ENCODE measurements at places on chromosomes 3 and 15.
A peak's percentile ranks its signal among the peaks of the same experiment; 100 is the strongest.

- no peak for DNase-seq
Observed at GRCh38 chr3:102189541-102189940, 245.3 kb upstream of the ZPLD1 start.

GRCh38 chr15:100276506-100276905, 65.3 kb downstream of the ADAMTS17 start:
- no peak for DNase-seq

GRCh38 chr3:72154391-72155335, 369.7 kb upstream of the PROK2 start:
- no peak for DNase-seq

DNA sequence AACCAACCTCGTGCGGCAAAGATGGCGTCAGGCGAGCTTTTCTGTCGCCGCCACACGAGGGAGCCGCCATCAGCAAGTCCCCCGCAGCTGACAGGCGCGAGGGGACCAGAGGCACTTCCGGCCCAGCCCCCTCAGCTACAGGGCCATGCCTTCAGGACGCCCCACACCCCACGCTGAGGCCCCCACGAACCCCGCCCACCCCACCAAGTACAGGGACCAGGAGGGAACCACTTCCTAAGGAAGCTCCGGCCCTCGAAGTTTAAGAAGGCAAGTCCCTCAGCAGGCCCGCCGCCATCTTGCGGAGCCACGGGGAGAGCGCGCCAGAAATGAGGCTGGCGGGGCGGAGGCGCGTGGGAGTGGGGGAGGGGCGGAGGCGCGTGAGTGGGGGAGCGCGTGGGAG, 790 bp downstream of the DAZL start:
- no peak for DNase-seq

DNA sequence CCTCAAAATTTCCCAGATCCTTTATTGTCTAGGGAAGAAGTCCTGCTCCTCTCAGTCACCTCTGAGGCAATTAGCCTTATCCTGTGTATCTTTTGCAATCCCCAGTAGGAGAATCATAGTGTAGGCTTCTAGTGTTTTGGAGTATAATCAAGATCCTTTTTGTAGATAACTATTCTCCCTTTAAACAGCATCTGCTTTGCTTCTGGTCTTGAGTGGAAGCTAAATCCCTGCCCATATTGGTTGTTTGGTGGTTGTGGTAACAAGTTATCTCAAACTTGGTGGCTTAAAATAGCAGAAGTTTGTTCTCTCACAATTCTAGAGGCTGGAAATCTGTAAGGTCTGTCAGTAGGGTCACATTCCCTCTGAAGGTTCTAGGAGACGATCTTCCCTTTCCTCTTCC, 217.5 kb upstream of the RASGRP1 start:
- DNase-seq = no peak

DNA sequence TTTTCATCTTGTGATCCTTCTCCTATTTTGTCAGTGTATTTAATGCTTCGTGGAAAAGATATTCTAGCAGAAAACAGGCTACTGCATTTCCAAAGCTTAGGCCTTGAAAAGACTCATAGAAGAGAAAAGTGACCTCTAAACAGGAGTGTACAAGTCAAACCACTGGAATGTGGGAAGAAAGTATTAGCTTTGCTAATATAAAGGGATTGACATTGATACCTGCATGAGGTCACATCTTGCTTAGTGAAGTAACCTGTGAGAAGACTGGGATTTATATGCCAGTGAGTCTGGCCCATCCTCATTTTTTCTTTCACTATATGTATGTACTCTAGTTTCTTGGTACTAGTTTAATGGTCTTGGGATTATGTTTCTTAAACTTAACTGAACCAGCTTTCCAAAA, 132.9 kb upstream of the TMC3 start:
- no peak for DNase-seq

- no peak for DNase-seq
Observed at GRCh38 chr3:149579838-149580542, 77.8 kb downstream of the WWTR1 start.

- no peak for DNase-seq
Observed at GRCh38 chr3:25885544-25885943, 95.7 kb downstream of the OXSM start.

GRCh38 chr3:191492601-191493000, 31.6 kb downstream of the PYDC2 start:
- no peak for DNase-seq

DNA sequence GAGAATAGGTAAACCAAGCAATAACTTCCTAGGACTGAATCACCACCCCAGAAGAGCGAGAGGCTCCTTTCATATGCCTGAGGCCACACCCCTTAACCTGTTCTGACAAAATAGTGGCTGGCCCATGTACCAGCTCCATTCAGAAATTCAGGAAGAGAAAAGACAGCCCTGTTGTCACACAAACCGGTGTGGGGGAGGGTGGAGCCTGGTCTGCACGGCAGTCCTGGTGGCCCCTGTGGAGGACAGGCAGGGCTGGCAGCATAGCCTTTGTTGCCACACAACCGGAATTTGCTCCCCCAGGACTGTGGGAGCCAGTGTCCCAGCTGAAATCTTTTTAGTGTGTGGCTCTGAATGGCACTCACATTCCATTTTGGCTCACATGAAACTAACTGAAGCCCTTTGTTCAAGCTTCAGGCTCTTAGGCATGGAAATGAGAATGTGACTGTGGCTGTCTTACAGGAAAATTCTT, 23.8 kb downstream of the RLBP1 start:
- DNase-seq = no peak

DNA sequence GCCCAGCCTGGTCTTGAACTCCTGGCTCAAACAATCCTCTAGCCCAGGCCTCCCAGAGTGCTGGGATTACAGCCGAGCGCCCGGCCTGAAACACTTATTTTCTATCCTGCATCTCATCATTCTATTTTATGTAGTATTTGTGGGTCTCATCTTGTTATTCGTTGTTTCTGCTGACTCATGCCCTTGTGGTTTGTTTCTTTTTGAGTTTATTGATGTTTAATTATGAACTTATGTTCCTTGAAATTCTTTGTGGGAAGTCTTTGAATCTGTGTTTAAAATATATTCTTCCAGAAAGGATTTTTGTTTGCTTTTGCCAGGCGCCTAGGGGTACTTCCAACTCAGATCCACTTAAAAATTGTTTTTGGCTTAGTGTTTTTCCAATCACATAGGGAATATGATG, 78.3 kb upstream of the C15orf39 start:
- no peak for DNase-seq

GRCh38 chr3:157098823-157099185, 61.1 kb downstream of the CCNL1 start:
- DNase-seq = no peak

- DNase-seq = no peak
Observed at GRCh38 chr3:49470714-49471420, 800 bp downstream of the DAG1 start.

DNA sequence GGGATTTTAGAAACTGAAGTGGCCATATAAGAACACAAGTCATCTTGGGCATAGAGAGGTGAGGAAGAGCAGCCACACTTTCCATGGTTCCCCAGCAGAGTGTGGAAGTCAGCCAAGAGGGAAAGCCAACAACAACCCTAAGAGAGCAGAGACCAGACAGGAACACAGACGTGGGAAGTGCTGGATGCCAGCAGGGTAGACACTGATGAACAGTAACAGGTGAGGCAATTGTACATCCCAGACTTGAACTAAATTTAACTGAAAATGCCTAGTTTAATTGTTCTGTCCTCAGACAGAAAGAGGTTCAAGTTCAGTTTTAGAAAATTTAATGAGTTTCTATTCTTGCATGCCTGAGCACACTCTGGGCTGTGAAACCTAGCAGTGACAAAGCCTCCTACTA, 212.1 kb downstream of the ATP8B4 start:
- no peak for DNase-seq

DNA sequence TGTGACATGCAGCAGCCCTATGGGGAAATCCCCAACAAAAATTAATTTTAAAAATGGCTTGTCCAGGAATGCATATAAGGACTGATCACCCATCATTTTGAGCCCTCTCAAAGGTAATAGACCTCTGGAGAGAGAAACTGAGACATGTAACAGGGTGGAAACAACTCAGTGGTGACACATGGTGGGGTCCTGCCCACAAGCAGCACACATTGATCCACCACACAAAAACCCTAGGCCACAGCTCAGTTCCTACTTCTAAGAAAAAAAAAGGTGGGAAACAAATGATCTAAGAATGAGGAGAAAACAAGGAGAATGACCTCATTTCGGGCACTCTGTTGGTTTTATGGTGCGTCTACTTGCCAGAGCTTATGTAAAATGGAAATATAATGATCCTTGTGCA, 1.9 kb upstream of the SLC41A3 start:
- no peak for DNase-seq

GRCh38 chr3:155979746-155980145, 109.3 kb downstream of the GMPS start:
- DNase-seq = no peak

- DNase-seq = no peak
Observed at GRCh38 chr15:52417521-52417920, 111.2 kb downstream of the MYO5A start.

DNA sequence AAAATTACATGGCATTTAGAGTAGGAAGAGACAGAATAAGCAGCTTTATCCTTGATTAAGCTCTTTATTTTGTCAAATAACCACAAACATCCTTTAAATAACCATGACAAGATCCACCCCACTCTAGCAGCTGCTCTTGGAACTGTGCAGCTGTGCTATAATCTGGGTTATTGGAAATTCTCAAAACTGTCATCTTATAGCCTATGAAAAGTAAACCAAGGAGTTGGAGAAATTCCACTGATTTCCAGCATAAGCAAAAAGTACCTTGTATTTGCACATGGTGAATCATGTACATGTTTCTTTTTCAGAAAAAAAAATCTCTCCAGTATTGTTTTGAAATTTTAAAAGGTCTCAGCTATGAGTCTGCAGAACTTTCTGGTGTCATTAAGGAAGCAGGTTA, 88.8 kb upstream of the ABI3BP start:
- no peak for DNase-seq

GRCh38 chr3:89364314-89364713, 256.9 kb downstream of the EPHA3 start:
- DNase-seq = no peak

DNA sequence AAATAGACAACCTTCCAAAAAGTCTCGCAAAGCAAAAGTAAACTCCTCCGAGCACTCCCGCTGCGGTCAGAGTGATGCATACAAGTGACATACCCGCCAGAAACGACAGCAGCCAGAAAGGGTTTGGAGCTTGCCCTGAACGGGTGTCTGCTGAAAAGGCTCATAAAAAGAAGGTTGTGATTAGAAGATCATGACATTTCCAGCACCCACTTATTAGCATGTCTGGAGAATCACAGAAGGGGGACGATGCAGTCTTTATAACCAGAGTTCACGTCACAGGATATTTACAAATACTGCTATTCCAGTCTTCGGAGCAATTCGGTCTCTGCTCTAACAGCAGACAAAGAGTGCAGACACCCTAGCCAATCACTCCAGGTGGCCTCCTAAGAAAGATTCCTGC, 59.1 kb upstream of the FRMD4B start:
- no peak for DNase-seq

DNA sequence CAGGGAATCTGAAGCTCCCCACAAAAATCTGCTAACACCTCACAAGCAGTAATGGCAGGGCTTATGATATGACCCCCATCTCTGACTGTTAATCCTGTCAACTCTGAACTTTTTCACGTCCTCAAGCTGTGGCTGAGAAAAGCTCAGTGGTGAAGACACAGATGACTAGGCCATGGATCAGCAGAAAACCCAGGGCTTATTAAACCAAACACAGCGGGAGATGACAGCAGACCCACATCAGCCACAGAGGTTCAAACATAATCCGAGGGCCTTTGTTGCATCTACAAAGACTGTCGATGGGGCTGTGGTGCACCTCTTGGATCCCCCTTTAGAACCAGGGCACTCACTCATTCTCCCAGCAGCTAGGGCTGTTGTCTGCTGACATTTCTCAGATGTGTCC, 50.4 kb downstream of the GLB1 start:
- peak; percentile 35 for DNase-seq

Data from CD4-positive, alpha-beta T cell treated with Interleukin-15 for 4 hours (primary cell).